GM10248 (cell line): ENCODE measurements at places on chromosomes 2 and 18.

DNA sequence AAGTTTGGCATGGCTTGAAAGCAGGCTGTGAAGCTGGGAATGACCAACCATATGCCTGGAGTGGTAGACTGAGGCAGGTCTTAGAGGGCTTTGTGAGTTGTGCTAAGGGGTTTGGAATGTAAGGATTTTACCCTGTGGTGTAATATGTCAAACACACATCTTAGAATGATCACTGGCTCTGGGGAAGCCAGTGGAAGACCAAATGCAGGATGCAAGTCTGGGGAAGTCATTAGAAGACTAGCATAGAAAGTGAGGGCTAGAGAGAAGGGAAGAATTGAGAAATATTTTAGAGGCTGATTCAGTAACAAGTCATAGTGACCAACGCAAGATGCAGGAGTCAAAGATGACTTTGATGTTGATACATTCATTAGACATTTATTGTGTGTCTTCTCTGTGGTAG is 3.5 kb upstream of the FHOD3 start:
- no peak for DNase-seq

DNA sequence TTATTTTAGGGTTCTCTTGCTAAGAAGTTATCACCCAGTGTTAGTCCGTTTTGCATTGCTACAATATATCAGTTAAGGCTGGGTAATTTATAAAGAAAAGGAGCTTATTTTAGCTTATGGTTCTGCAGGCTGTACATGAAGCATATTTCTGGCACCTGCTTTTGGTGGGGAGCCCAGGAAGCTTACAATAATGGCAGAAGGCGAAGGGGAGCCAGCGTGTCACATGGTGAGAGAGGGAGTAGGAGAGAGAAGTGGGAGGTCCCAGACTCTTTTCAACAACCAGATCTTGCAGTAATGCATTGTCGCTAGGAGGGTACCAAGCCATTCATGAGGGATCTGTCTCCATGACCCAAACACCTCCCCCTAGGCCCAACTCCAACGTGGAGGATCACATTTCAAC is 688.8 kb upstream of the PIK3C3 start:
- DNase-seq = no peak

DNA sequence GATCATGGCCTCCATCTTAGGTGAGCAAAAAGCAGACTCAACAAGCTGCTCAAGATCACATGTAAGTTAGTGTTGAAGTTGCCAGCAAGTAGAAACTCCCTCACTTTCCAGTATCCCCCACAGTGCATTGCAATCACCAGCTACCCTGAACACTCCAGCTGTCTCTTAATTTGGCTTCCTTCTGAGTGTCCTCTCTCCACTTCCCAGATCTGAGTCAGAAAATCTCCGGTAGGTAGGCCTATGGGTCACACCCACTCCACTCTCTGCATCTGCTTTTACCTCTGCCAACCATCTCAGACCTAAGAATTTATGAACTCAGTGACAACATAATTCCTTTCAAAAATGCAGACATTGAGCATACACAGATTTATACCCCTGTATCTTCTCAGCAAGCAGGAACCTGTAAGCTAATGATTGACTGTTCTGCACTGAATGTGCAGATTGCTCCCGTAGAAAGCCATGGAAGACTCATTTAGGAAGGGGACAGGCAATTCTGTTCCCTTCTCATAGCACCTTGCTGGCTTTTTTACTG is 656.9 kb downstream of the EPHA4 start:
- no peak for DNase-seq

DNA sequence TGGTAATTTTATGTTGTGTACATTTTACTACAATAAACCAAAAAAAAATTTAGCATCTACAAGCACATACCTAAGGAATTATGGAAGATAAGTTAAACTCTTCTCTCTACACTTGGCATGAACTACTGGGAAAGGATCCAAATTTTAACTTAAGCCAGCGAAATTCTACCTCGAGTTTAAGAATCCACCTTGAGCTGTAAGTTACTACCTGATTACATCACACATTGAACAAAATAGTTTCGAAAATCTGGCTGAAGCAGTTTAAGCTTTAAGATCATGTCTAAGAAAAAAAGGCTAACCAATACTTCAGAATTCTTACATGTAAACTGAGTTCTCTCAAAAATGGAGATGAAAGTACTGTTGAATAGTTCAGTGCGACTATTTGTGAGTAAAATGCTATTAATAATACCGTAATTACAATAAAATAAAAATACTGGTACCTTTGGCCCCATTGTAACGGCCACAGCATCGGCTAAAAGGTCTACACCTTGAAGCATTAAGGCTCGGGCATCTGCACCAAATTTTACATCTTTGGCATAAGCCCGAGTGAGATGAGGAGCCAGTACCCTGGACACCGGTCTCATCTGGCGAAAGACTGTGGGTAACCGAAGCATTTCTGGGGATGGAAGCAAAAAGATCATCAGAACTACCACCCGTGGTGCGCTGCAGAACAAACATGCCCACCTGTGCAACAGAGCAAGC is 1.3 kb downstream of the HSPD1 start:
- DNase-seq = no peak

DNA sequence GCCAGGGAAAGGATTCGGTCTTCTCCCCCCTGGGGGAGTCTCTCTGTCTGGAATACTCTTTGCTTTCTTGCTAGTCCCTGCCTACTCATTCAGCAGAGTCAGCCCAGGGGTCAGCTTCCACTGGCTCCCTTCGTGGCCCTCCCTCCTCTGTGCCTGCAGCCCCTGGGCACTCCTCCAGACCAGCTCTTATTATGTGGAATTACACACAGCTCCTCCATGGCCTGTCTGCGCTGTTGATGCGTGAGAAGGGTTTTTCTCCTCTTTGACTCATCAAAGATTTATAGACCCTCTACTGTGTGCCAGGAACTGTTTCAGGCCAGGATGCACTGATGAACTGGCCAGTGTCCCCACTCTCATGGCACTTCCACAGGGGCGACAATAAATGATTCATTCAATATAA is 44.4 kb downstream of the ST8SIA5 start:
- no peak for DNase-seq

GRCh38 chr2:127376257-127376656 is 11.5 kb downstream of the MAP3K2 start:
- no peak for DNase-seq

- DNase-seq = no peak
Measured at GRCh38 chr2:10432311-10433181, 15.6 kb downstream of the ODC1 start.

DNA sequence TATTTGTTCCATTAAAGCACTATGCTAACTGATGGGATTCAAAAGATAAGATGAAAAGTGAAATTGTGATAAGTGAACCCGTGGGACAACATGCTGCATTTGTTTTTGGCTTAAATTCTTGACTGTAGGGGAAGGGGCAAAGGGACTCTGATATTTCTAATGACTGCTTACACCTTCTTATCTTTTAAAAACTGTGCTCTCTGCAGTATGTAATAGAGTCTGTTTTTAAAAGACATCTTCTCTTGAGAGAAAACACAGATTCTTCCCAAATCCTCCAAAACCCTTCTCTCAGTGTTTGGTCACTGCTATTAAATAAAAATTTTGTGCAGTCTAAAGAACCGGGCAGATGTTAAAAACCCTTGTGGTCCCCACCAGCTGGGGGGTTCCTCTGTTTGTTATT is 327.8 kb upstream of the FANCL start:
- no peak for DNase-seq

- DNase-seq = no peak
Measured at GRCh38 chr2:121075641-121076497, 209.1 kb downstream of the TFCP2L1 start.

GRCh38 chr2:183186296-183186695 is 62.1 kb downstream of the NUP35 start:
- DNase-seq = no peak

- no peak for DNase-seq
Measured at GRCh38 chr2:70738159-70738558, 29.8 kb downstream of the ADD2 start.

DNA sequence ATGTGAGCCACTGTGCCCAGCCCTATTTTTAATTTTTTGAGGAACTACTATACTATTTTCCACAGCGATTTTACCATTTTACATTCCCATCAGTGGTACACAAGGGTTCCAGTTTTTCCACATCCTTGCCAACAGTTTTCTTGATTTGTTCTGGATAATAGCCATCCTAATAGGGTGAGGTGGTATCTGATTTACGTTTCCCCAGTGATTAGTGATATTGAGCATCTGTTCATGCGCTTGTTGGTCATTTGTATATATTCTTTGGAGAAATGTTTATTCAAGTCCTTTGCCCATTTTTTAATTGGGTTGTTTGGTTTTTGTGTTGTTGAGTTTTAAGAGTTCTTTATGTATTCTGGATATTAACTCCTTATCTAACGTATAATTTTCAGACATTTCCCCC is 20.8 kb downstream of the TTC39C start:
- DNase-seq = no peak

DNA sequence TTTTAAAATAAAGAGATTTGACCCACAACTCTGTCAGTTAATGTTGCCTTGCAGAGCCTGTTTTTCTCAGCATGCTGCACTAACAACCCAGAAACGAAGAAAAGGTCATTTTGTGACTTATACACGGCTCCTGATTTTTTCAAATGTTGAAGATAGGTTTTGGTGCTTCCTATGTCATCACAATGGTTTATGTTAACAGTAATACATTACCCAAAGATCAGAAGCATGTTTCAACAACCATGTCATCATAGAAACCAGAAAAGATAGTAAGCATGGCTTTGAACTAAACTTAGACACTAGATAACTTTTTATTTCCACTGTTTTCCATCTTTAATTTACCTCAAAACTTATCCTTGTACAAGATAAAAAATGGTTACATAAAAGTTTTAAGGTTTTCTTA is 10.1 kb downstream of the BAZ2B start:
- no peak for DNase-seq
